ENCODE measurements at places on chromosomes 5 and 9. TPM values are rescaled to one million over a fixed set of nuclear protein-coding genes. Genes with fewer than 3 reads are reported as not detected.

The GHR gene
- total RNA-seq = not detected

GRCh38 chr9:135791431-135792267 lies 89.7 kb downstream of the KCNT1 start:
- H3K27me3 ChIP-seq = no peaks in the 10 kb centered on the region
- DNase-seq = no peak
- H3K4me3 ChIP-seq = no peak overlapping the region
- no peaks in the 10 kb centered on the region for H3K36me3 ChIP-seq
- no peaks in the 10 kb centered on the region for H3K4me1 ChIP-seq

DNA sequence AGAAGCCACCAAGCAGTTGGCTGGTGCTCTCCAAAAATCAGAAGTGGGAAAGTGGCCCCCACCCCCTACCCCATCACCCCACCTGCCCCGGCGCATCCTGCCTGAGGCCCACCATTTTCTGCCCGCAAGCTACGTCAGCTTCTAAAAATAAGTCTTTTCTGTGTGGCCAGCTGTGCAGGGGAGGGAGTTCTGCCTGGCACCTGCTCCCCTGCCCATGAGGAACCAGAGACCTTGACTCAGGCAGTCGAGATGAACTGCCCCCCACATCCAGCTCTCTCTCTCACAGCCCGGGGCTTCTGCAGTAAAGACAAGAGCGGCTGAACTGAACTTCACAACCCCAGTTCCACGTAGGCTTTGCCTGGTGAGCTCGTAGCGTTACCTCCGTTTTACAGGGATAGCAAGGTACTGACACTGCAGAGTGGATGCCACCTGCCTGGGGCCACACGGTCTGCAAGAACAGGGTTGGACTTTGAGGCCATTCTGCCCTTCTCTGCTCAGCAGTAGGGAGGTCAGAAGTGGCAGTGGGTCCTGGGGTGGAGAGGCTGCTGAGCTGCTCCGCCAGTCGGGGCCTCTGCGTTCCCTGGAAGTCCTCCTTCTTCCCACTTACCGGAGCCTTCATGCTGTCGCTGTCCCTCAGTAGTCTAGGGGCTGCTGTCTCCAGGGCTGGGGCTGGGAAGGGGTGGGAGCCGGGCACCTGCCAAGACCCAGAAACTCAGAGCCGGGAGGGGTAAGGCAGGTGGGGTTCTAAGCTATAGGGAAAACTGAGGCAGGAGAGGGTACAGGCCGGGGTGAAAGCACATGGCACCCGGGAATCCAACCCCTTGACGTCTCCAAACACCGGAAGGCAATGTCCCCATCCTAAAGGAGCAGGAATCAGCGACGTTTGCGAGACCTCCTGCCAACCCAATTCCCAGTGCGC lies 781 bp downstream of the ST6GALNAC4 start:
- H3K4me1 ChIP-seq = peaks cover 77% of the 10 kb centered on the region
- H3K4me3 ChIP-seq = peak overlapping the region; percentile 81
- H3K27ac ChIP-seq = peak overlapping the region; percentile 91
- H3K36me3 ChIP-seq = peaks cover 23% of the 10 kb centered on the region
- H3K27me3 ChIP-seq = no peaks in the 10 kb centered on the region

The TLX3 gene
- total RNA-seq = not detected

The SLCO6A1 gene
- not detected for total RNA-seq

DNA sequence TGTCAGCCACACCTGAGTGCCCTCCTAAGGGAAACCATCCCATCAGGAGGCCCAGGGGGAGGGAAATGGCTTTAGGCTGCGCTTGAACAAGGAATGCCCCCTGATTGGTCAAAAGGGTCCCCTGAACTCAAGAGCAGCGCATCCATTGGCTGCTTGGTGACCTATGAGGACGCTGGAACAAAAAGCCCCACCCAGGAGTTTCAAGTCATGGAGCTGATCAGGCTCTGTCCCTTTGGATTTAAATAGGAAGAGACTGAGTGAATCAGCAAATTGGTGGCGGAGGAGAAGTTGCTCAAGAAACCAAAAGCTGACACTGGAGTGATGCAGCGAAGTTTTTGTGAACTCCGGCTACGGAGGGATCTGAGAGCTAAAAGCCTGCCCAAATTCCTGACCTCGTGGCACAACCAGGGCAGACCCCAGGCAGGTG lies 66.7 kb downstream of the SMIM23 start:
- H3K27ac ChIP-seq = no peak overlapping the region
- no peaks in the 10 kb centered on the region for H3K36me3 ChIP-seq
- no peaks in the 10 kb centered on the region for H3K27me3 ChIP-seq
- no peak for DNase-seq
- H3K4me1 ChIP-seq = peaks cover 16% of the 10 kb centered on the region
- H3K4me3 ChIP-seq = no peak overlapping the region

DNA sequence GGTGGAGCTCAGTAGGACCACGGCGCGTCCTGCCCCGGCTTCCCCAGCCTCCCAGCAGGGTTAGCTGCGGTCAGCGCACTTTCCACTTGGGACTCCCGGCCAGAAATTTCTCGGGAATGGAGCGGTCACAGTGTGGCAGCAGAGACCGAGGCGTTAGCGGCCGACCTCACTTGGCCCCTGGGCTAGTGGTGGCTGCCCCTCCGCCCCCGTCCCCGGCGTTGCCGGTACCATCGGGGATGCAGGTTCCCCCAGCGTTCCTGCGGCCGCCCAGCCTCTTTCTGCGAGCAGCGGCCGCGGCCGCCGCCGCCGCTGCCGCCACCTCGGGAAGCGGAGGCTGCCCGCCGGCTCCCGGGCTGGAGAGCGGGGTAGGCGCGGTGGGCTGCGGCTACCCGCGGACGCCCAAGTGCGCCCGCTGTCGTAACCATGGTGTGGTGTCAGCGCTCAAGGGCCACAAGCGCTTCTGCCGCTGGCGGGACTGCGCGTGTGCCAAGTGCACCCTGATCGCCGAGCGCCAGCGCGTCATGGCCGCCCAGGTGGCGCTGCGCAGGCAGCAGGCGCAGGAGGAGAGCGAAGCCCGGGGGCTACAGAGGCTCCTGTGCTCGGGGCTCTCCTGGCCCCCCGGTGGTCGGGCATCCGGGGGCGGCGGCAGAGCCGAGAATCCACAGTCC lies 460 bp downstream of the DMRTA1 start:
- H3K4me1 ChIP-seq = peaks cover 3% of the 10 kb centered on the region
- no peak overlapping the region for H3K4me3 ChIP-seq
- no peaks in the 10 kb centered on the region for H3K36me3 ChIP-seq
- DNase-seq = no peak

GRCh38 chr5:14597080-14597479 lies 15.5 kb downstream of the OTULINL start:
- H3K36me3 ChIP-seq = peaks cover 58% of the 10 kb centered on the region
- no peaks in the 10 kb centered on the region for H3K27me3 ChIP-seq
- no peak overlapping the region for H3K4me3 ChIP-seq
- H3K4me1 ChIP-seq = peaks cover 78% of the 10 kb centered on the region
- H3K27ac ChIP-seq = peak overlapping the region; percentile 98

- no peak overlapping the region for H3K27ac ChIP-seq
- H3K4me1 ChIP-seq = peaks cover 16% of the 10 kb centered on the region
- peaks cover 52% of the 10 kb centered on the region for H3K36me3 ChIP-seq
- DNase-seq = no peak
- no peaks in the 10 kb centered on the region for H3K27me3 ChIP-seq
Measured at GRCh38 chr5:113546703-113547183, 33.2 kb downstream of the YTHDC2 start.

DNA sequence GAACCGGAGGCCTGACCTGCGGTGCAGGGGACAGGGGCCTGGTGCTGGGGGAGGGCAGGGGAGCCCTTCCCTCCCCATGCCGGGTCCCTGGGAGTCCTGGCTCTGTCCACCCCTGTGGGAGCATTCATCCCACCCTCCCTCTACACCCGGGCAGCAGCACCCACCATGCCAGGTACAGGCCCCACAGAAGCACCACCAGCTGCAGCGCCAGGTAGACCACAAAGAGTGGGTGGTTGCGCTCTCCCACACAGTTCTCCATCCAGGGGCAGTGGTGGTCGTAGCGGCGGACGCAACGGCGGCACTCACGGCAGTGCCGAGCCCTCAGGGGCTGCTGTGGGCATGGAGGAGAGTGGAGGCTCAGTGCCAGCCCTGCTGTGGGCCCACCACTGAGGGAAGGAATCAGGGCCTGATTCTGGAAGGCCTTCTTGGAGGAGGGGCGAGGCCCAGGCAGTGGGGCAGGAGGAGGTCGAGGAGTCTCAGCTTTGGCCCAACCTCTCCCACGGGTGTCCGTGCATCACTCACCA lies 2.4 kb downstream of the ZDHHC12 start:
- H3K4me3 ChIP-seq = no peak overlapping the region
- peaks cover 8% of the 10 kb centered on the region for H3K36me3 ChIP-seq
- DNase-seq = no peak
- no peak overlapping the region for H3K27ac ChIP-seq
- peaks cover 33% of the 10 kb centered on the region for H3K4me1 ChIP-seq

DNA sequence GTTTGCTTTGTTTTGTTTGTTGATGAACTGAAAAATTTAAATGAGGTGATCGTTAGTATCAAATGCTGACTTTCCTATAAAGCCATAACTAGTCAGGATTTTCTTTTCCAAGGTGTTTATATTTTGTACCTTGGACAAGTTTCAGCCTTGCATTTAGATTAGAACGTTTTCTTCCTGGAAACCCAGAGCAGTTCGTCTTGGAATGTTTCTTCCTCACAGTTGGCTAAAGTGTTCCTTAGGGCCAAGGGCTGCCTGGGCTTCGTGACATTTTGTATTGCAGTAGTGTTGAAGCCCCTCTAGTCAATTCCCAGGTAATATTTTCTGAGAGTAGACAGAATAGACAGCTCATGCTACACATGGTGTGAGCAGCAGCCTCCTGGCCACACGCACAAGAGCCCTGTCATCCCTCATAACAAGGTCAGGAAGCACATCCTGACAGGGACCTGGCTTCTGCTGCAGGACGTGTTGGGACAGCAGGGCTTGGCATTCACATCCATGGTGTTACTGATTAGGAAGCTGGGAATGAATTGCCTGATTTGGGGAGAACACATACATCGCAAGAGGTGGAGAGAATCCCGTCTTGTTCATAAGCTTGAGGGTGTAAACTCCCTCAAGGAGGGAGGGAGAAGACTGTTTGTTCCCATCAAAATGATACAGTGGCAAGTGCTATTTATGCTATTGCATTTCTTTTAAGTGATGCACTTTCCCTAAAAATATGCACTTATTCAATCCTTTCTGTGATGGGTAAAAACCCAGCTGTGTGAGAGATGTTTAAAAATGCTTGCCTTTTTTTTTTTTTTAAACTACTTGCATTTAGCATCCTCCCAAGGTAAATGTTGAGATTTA lies 31.7 kb downstream of the FUBP3 start:
- no peak overlapping the region for H3K27ac ChIP-seq
- H3K4me3 ChIP-seq = no peak overlapping the region

- H3K27me3 ChIP-seq = peaks cover 6% of the 10 kb centered on the region
- DNase-seq = no peak
- H3K27ac ChIP-seq = no peak overlapping the region
- peaks cover 3% of the 10 kb centered on the region for H3K36me3 ChIP-seq
- H3K4me1 ChIP-seq = no peaks in the 10 kb centered on the region
Measured at GRCh38 chr5:74810915-74811314, 43.9 kb downstream of the NSA2 start.

GRCh38 chr5:114206640-114207039 lies 155.2 kb upstream of the KCNN2 start:
- DNase-seq = no peak
- H3K4me1 ChIP-seq = no peaks in the 10 kb centered on the region
- no peaks in the 10 kb centered on the region for H3K27me3 ChIP-seq

DNA sequence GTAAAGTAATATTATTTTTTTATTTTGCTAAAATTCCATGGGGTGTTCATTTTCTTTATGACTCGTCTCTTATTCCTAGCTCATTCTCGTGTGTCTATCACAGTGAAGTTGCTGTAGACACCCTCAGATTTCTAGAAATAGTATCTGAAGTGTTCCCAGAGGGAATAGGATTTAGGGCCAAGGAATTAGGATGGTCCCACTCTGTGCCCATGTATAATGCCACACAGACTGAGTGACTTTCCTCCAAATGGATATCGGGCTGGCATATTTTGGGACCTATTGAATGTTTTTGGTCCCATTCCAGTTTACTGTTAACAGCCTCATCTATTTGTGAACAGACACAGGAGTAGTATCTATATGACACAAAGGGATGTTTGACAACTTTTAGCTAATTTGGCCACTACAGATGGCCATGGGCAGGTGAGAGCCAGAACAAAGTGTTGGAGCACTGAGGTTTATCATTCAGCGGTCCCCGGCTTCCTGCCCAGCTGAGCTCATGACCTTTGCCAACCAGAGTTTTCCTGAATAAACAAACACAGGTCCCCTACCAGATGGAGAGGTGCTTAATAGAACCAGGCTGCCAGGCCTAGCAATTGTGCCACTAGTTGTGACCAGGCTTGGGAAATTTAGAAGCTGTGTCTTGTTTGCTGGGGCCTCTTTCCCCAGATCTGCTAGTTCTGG lies 46.9 kb downstream of the MAP1B start:
- no peak for DNase-seq
- H3K27me3 ChIP-seq = peaks cover 49% of the 10 kb centered on the region
- no peaks in the 10 kb centered on the region for H3K4me1 ChIP-seq
- H3K36me3 ChIP-seq = no peaks in the 10 kb centered on the region
- H3K27ac ChIP-seq = no peak overlapping the region

The AHRR gene
- 64.0 TPM for total RNA-seq

Measured in activated CD8-positive, alpha-beta memory T cell treated with anti-CD3 and anti-CD28 coated beads, Interleukin-2, amount 10 ng/mL, durations not matched to agents 7 days and 5 days (primary cell).